Stimulated activated CD4-positive, alpha-beta T cell treated with anti-CD3 and anti-CD28 coated beads, Interleukin-1b, Interleukin-23, amount 100 ng/mL, for 48 hours (primary cell): ENCODE measurements at places on chromosomes 11 and 22.
A peak's percentile ranks its signal among the peaks of the same experiment; 100 is the strongest.

- DNase-seq: no peak
These were observed 68.6 kb upstream of the CCND1 start for GRCh38 chr11:69572233-69572860.

- peak; percentile 14 for DNase-seq
These were observed 122.2 kb downstream of the ST3GAL4 start for GRCh38 chr11:126477535-126478305.

DNA sequence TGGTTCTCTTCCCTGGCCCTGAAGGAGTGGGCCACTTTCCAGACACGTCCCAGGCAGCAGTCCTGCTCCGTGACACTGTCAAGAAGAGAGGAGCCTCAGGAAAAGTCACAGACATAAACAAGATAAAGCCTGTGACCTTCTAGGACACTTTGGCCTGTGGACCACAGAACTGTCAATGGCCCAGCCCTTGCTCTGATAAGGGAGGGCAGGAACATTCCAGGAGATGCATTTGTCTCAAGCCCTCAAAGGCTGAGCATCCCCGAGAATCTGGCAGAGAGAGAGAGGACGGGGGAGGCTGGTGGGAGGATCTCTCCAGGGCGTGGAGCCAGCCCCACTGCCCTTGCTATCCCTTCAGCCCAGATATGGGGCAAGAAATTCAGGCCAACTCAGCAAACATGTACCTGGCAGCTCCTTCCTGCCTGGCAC lies 476.4 kb downstream of the INSC start:
- DNase-seq: no peak

DNA sequence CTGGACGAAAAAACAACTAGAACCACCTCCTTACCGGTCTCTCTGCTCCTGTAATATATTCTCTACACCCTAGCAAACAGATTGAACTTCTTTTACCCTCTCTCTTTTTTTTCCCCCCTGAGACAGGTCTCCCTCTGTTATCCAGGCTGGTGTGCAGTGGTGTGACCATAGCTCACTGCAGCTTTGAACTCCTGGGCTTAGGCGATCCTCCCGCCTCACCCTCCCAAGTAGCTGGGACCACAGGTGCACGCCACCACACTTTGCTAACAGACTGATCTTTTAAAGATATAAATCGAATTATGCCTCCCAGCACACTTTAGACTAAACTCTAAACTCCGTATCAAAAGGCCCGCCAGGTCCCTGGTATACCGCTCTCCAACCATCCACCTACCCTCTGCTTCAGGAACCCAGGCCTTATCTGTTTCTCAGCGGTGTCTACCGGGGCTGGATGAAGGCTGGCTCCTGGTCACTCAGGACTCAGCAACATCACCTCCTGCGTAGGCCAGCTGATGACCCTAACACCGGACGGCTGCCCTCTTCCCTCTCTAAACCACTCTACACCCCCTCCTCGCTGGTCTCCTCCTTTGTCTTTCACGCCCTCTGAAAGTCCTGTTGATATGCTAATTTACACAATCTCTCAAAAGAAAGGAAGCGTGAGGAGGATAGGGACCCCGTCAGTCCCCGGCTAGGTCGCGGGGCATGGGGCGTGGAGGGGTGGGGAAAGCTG lies 745 bp downstream of the C22orf39 start:
- no peak for DNase-seq

DNA sequence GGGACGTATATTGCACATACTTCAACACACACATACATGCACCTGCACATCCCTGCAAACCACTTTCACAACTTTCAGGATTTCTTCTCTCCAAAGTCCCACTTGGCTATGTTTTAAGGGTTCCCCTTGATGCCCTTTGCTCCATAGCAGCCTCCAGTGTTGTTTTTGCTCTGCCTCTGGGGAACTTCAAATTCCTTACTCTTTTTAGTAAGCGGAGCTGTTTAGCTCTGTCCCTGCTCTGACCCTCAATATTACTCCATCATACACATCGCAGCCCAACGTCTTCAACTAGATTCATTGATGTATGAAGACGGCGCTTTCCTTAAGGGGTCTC lies 18.3 kb downstream of the PRR5L start:
- no peak for DNase-seq
